ENCODE measurements at places on chromosomes 3 and 15. TPM values are rescaled to one million over a fixed set of nuclear protein-coding genes. Genes with fewer than 3 reads are reported as not detected.

DNA sequence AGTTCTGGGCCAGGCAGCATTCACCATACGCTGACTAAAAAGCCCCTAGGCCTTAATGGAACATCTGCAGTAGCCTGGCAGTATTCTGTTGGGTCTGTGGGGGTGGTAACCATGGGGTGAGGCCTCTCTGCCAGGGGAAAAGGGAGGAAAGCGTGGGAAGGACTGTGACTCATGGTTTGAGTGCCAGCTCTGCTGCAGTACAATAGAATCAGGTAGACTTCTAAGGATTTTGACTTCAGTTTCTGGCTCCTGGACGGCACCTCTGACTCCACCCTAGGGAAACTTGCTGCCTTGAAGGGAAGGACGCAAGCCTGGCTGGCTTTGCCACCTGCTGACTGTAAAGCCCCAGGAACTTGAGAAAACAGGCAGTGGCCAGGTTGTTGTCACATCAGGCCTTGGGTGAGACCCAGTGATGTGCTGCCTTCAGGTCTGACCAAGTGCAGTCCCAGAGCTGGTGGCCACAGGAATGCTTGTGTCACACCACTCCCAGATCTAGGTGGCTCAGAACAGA, 148.6 kb downstream of the SUCNR1 start:
- DNase-seq: peak; percentile 95

DNA sequence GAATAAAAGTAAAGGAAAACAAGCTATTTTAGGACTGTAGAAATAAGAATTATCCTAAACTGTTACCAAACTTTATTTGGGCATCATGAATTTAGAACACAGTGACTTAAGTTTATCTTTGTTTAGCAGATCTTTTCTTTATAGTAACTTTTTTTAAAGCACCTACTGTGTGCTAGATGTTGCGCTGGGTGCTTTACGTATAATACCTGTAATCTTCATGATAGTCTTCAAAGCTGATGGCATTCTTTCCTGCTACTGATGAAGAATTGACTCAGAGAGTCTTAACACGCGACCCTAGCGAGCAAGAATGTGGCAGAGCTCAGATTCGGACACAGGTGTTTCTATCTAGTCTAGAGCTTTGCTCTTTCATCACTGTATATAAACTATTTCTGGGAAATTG, 53.9 kb downstream of the CHD2 start:
- DNase-seq: no peak

The IGDCC3 gene
- not detected for total RNA-seq

The ANKRD34C gene
- total RNA-seq: not detected

GRCh38 chr3:179015551-179016020, 56.0 kb downstream of the ZMAT3 start:
- DNase-seq: no peak

DNA sequence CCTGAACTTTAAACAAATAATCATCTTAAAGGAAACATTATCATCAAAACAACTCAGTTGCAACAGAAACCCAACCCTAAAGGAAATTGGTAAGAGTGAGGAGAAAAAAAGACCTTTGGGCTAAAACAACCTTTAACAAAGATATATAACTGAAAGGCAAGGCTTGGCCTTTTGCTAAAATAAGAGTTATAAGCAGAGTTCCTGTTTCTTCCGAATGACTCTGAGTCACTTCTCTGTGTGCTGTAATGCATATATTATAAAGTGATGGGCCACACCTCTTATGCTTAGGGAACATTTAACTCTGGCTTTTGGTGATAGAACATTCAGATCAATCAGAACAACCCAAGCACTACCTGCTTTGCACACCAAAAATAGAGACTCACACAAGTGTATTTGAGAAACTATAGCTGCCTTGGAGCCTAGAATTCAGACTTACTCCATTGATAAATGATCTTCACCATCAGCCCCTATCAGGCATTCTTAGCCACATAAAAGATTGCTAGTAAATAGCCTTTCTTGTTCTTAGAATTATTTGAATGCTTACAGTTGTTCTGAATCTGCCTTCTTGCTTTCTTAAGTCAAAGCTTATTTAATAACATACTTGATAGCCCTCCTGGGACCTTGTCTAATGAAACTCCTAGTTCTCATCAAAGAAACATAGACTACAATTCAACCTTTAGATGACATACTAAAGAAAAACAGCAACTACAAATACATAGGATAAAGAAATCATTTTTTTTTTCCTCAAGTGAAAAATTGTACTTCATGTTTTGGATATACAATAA, 294.2 kb upstream of the SEMA6D start:
- DNase-seq: no peak

GRCh38 chr15:69072906-69073305, 58.4 kb downstream of the NOX5 start:
- DNase-seq: no peak

The ROPN1 gene
- total RNA-seq: not detected

GRCh38 chr15:36814708-36815107, 235.3 kb downstream of the CDIN1 start:
- no peak for DNase-seq

DNA sequence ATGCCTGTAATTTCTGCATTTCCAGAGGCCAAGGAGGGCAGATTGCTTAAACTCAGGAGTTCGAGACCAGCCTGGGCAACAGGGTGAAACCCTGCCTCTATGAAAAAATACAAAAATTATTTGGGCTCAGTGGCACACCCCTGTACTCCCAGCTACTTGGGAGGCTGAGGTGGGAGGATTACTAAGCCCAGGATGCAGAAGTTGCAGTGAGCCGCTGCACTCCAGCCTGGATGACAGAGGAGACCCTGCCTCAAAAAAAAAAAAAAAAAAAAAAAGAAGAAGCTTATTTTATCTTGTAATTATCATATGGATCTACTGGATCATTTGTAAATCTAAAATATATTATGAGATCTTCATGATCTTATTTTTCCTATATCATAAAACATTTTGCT, 84.1 kb downstream of the PPCDC start:
- DNase-seq: no peak

The CRYGS gene
- total RNA-seq: 0.66 TPM

- DNase-seq: no peak
These were observed 198.9 kb upstream of the CTDSPL start for GRCh38 chr3:37662785-37663184.

The LRRN1 gene
- not detected for total RNA-seq

DNA sequence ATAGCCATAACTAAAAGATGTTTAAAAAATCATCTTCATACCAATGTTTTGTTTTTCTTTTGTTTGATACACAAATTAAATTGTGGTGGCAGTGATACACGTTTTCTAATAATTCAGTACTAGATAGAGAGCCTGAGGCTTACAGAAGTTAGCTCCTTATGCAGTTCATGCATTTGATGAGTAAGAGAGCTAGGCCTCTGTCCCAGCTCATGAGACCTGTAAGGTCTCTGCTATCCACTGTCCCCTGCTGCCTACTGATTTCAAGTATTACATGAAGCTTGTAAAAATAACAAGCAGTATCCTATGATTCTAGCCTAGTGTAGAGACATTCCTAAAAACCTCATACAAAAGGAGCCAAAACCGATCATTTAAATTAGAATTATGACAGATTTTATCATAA, 144.5 kb downstream of the MBNL1 start:
- no peak for DNase-seq

DNA sequence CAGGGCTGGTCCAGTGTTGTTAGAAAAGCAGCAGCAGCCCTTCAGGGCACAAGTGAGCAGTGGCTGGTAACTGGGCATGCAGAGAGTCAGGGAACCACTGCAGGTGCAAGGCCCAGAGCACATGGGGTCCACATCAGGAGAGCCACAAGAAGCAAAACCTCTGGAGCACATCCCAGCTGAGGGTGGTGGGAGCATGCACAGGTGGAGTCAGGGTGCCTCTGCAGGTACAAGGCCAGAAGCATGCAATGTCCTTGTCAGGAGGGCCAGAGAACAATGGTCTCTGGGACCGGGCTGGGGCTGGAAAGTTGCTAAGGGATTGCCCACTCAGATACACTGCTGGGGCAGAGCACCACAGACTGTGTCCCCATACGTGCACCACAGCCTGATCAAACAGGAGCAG, 226.1 kb upstream of the UBE2E2 start:
- no peak for DNase-seq

DNA sequence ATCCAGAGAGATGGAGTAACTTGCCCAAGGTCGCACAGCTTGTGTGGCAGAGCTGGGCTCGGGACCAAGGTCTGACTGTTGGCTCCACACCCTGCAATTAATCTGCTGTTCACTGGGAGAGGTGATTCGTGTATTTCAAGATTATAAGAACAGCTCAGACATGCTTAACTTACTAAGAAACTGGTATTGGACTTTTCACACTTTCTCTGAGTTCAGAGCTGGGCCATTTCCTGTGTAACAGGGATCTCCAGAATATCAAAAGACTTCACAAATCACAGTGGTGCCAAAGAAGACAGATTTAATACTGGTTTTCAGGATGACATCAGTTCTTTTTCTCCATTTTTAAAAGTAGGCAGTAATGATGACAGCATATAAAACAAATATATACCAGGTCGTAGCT, 156.8 kb upstream of the UBE2E1 start:
- DNase-seq: peak; percentile 46

The FOXL2NB gene
- total RNA-seq: not detected

DNA sequence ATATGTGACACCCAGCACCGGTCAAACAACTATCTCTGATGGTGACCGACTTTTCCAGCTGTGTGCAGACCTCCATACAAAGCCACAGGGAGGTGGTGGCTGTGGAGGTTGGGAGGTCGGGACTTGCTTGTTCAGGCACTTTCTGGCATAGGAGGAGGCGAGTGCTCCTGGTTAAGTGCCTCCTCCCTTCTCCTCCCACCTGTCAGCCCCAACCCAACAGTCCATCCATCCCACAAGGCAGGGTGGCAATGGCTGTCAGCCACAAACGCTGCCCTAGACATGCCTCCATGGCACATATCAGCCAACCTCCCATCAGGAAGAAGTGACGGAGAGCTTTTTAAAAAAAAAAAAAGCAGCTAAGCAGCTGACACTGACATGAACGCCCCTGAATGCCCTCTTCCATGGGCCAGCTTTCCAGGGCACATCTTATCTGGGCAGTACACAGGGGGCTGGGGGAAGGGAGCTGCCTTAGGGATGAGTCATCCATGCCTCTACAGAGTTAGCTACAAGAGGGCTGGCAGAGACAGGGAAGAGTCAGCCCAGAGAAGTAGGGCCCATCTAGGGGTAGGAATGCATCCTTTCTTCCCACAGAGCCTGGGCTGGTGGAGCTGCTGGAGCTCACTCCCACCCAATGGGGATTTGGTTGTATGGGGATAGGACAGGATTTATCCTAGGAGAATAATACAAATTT, 41.2 kb downstream of the CCDC12 start:
- DNase-seq: peak; percentile 93

The HHLA2 gene
- not detected for total RNA-seq

DNA sequence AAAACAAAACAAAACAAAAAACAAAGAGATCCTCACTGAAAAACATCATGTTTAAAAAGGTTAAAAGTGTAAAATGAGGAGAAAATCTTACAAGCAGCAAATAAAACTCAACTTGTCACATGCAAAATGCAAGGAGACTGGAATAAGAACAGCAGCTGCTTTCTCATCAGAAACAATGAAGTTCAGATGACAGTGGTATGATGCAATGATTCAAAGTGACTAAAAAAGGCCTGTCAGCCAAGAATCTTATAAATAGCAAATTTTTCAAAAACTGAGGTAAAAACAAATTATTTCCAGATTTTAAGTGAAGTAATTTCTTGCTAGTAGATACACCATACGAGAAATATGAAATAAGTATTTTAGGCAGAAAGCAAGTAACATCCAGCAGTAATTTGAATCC, 68.6 kb upstream of the EPHA3 start:
- no peak for DNase-seq

- no peak for DNase-seq
These were observed 54.4 kb downstream of the C3orf80 start for GRCh38 chr3:160279657-160280056.

DNA sequence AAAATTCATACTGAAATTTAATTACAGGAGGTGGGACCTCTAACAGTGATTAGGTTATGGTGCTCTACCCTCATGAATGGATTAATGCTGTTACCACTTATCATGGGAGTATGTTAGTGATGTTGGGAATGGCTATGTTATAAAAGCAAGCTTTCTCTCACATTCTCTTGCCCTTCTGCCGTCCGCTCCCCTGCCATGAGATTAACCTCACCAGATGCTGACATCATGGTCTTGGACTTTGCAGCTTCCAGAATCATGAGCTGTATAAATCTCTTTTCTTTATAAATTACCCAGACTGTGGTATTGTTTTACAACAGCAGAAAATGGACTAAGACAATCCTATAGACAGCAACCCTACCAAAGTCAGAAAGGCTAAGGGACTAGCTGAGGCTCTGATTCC, 884.8 kb downstream of the FHIT start:
- no peak for DNase-seq

GRCh38 chr3:126956361-126956760, 26.6 kb upstream of the PLXNA1 start:
- DNase-seq: no peak

GRCh38 chr3:45677033-45677446, 12.2 kb upstream of the SACM1L start:
- no peak for DNase-seq

GRCh38 chr15:70058642-70059360, 38.9 kb downstream of the TLE3 start:
- no peak for DNase-seq

GRCh38 chr3:54228806-54229205, 106.5 kb downstream of the CACNA2D3 start:
- no peak for DNase-seq

- DNase-seq: no peak
These were observed 176.4 kb downstream of the APBA2 start for GRCh38 chr15:29062179-29062591.

- no peak for DNase-seq
These were observed 410.4 kb downstream of the SHQ1 start for GRCh38 chr3:72437661-72438406.

- no peak for DNase-seq
These were observed 133.1 kb upstream of the IGSF10 start for GRCh38 chr3:151593928-151594327.

- no peak for DNase-seq
These were observed 36.2 kb downstream of the ILDR1 start for GRCh38 chr3:121985846-121986245.

GRCh38 chr3:87309601-87310000, 33.2 kb upstream of the POU1F1 start:
- peak; percentile 7 for DNase-seq

GRCh38 chr15:49286649-49287404, 116.8 kb downstream of the GALK2 start:
- DNase-seq: no peak

The CCDC80 gene
- total RNA-seq: 240 TPM

DNA sequence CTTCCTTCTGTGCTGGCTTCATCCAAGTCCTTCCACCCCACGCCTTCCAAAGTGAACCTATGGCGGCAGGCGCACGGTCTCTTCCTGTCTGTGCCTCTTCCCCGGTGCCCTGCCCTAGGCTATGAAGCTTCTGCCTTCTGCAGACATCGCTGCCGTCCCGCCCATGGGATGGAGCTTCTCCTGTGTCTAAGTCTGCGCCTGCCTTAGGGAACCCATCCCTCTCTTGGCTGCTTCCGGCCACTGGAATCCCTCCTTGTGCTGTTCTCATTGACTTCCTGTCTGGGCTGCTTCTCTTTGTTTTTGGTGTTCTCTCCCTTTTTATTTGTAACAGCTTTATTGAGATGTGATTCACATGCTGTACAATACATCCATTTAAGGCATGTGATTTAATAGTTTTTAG, 17.2 kb downstream of the CHCHD6 start:
- DNase-seq: no peak

- peak; percentile 68 for DNase-seq
These were observed 79.3 kb downstream of the ADAMTSL3 start for GRCh38 chr15:83733206-83733605.

GRCh38 chr3:47612178-47612577, 33.5 kb upstream of the CSPG5 start:
- no peak for DNase-seq

Measured in MG63 (cell line).